Left renal pelvis (tissue), 4 donors: ENCODE measurements at places on chromosomes 16 and 17.

GRCh38 chr16:77993111-77993985 lies 29.0 kb upstream of the CLEC3A start:
- DNase-seq = no peak

- DNase-seq = no peak
Observed at GRCh38 chr17:64017381-64017980, 3.0 kb downstream of the ICAM2 start.

- DNase-seq = no peak
Observed at GRCh38 chr16:75109732-75110243, 6.8 kb downstream of the LDHD start.

- no peak for DNase-seq
Observed at GRCh38 chr17:64778240-64779097, 116.4 kb upstream of the SMURF2 start.

DNA sequence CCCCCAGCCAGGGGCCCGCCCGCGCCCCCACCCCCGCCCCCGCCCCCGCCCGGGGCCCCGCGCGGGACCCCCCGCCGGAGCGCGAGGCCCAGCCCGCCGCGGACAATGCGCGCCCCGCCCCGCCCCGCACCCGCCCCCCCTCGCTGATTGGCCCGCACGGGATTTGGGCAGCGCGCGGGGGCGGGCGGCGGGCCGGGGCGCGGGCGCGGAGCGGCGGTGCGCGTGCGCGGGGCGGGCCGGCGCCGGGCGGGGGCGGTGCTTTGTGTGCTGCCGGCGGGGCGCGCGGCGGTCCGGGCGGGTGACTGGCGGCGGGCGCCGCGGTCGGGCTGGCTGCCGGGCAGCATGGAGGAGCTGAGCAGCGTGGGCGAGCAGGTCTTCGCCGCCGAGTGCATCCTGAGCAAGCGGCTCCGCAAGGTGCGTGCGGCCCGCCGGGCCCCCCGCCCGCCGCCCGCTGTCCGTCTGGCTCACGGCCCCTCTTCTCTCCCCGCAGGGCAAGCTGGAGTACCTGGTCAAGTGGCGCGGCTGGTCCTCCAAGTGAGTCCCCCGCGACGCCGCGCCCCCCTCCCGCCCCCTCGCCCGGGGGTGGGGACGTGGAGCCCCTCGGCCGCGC lies at the start of gene CBX2:
CBX2 (plus strand) TSS at position 255 of the 610 bp plus-strand sequence; CDS start at position 343, 88 bp downstream.
- no peak for DNase-seq

GRCh38 chr17:17120701-17121100 lies 78.4 kb downstream of the MPRIP start:
- peak; percentile 53 for DNase-seq

DNA sequence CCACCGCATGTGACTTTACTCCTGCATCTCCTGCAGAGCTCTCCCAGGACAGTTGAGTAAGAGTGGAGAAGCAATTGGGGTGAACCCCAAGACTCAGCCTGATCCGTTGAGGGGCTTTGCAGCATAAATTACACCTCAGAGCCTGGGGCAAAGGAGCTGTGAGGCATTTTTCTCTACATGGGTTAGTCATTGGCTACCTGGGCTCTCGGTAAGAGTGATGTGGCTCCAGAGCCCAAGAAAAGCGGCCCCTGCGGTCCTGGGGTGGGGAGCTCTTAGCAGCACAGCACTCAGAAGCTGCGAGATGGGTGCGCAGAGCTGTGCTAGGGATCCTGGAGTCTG lies 40.4 kb upstream of the C16orf78 start:
- no peak for DNase-seq

DNA sequence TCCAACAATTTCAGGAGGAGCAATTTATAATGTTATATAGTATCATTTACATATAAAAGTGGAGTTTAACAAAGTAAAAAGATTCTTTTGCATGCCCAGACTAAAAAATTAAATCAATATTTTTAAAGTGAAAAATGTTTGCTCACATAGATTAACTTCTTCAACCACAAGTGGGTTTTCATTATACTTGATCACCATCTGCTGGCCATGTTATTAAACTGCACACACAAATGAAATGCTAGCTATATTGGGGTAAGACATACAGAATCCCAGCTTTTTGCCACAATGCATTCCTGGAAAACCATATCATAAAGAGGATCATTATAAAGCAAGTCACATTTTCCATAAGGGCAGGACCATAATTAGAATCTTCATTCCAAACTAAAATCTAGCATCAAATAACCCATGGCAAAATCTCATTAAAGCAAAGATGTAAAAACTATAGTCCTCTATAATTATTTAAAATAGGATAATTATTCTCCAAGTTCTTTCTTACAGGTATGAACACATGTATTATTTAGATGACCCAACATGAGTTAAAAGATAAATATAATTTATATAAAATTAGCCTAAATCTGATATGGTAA lies 26.3 kb downstream of the CEP112 start:
- peak; percentile 5 for DNase-seq

- no peak for DNase-seq
Observed at GRCh38 chr17:80461528-80462160, 14.8 kb downstream of the NPTX1 start.

GRCh38 chr17:80745183-80745582 lies 200.5 kb downstream of the RPTOR start:
- DNase-seq = no peak

GRCh38 chr16:24863582-24864437 lies 18.0 kb downstream of the SLC5A11 start:
- no peak for DNase-seq

- DNase-seq = no peak
Observed at GRCh38 chr16:57316390-57317017, 32.0 kb upstream of the PLLP start.

DNA sequence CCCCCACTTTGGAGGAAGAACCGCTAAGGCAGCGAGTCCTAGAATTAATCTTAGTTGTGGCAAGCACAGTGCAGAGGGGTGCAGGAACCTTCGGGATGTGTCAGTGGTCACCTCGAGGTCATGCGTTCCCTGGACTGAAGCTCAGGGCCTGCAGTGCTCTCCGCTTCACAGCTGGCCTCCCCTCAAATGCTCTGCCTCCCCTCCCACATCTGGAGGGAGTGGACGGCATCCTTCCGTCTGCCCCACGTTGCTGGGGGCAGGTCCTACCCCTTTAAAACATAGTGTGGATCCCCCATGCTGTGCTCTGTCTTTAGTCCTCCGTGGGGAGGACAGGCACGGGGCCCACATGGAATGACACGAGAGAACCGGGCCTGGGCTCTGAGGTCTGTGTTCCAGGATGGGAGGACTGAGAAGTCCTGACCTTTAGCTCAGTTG lies 99.5 kb upstream of the CDC42EP4 start:
- DNase-seq = no peak

DNA sequence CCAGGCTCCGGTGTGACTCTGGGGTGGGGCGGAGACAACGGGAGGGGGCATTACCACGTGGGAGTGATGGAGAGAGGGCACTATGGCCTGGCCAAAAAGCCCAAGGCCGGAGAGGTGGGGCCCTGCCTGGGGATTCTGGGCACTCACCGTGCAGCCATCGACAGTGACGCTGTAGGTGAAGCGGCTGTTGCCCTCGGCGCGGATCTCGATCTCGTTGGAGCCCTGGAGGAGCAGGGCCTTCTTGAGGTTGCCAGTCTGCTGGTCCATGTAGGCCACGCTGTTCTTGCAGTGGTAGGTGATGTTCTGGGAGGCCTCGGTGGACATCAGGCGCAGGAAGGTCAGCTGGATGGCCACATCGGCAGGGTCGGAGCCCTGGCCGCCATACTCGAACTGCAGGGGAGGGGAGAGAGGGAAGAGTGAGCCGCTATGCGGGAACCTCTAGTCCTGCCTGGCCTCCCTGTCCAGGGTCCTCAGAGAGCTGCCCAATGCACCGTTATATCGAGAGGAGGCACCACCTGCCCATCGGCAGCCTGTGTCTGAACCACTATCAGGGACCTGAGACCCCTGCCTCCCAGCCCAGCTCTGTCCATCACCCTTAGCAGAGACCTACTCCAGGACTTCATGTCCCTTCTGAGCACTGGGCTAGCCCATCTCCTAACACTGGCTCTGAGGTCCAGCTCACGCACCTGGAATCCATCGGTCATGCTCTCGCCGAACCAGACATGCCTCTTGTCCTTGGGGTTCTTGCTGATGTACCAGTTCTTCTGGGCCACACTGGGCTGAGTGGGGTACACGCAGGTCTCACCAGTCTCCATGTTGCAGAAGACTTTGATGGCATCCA lies 15.6 kb downstream of the COL1A1 start:
- no peak for DNase-seq

DNA sequence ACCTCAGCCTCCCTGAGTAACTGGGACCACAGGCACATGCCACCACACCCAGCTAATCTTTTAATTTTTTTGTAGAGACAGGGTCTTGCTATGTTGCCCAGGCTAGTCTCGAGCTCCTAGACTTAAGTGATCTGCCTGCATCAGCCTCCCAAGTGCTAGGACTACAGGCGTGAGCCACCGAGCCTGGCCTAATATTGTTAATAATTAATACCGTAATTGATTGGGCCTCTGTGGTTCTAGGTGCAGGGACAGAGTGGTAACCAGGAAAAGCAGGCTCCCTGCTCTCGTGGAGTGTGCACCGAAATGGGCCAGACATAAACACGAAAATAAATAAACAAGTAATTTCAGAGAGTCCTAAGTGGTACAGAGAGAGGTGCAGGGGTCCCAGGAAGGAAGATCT lies 241.0 kb downstream of the GSG1L start:
- DNase-seq = no peak

DNA sequence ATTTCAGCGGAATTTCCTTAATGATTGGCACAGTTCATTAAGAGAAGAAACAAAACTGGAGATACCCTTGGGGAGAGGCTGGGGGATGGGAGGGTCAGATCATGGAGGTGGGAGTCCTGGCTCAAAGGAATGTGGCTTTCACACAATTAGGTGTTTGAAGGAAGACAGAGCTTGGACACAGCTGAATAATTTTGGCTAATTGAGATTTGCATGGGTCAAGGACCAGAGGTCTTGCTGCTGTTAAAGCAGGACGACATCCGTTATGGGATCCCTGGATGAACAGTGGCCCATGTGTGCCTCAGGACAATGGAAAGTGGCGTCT lies 160.3 kb downstream of the HS3ST3B1 start:
- no peak for DNase-seq

- DNase-seq = no peak
Observed at GRCh38 chr17:56222255-56222654, 69.0 kb downstream of the ANKFN1 start.

DNA sequence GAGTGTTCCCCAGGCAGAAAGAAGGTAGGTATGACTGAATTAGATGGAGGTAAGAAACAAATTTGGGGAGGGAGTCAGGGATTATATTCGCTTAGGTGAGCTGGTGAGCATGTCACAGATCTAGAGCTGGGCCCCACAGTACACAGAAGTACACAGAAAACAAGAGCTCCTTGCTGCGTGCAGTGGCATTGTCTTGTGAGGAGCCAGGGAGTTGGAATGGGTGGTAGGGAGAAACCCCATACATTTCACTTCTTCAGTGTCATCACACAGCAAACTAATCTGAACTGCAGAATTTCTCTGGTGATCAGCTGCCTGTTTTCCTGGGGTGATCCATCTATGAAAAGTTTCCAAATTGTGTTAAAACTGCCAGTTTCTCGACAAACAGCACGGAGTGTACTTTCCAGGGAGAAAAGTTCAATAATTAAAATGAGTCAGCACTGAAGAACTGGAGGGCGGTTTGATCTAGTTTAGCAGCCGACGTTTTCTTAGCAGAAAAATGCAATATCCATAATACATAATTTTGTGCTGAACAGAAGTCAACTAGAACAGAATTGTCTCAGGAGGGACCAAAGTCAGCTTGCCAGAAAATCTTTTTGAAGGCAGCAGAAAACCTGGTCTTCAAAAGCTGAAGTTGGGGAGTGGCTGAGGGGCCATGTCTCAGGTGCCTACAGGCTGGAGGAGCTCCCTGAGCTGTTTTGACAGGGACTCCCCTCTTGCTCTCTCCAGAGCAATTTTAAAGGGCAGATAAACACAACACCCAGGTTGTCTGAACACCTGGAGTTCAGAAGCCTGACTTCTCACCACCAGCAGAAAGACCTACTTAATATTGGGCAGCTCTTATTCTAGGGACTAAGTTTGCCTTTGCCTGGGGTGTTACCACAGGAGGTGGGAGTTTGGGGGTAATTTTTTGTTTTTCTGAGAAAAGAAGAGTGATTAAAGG lies 448.6 kb downstream of the CA10 start:
- DNase-seq = no peak

DNA sequence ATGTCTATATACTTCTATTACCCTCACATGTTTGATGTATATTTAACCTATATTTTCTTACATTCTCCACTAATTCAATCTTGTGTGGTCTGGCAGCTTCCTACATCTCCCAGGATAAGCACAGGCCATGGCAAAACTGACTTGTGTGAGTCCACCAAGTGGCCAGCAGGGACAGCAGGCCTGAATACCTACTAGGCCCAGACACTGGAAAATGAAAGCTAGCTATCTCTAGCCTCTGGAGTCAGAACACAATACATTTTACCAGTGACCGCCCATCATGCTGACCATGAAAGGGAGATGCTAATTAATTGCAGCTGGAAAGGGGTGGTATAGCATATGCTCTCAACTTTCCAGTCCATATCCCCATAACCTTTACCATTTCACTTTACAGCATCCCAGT lies 132.3 kb downstream of the PCTP start:
- no peak for DNase-seq

DNA sequence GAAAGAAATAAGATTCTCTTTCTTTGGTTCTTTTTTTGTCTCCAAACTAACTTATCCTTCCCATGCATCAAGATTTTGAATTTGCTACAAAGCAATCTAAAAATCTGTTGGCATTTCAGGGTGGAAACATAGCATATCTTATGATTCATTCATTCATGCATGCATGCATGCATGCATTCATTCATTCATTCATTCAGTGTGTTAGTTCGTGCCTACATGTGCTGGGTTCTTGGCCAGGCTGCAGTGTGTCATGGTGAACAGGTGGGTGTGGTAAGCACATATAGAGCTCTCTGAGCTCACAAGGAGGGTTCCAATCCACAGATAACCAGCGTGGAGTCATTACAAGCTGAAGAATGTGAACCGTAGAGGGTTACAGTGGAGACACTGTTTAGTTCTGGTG lies 410.4 kb downstream of the CPPED1 start:
- no peak for DNase-seq

DNA sequence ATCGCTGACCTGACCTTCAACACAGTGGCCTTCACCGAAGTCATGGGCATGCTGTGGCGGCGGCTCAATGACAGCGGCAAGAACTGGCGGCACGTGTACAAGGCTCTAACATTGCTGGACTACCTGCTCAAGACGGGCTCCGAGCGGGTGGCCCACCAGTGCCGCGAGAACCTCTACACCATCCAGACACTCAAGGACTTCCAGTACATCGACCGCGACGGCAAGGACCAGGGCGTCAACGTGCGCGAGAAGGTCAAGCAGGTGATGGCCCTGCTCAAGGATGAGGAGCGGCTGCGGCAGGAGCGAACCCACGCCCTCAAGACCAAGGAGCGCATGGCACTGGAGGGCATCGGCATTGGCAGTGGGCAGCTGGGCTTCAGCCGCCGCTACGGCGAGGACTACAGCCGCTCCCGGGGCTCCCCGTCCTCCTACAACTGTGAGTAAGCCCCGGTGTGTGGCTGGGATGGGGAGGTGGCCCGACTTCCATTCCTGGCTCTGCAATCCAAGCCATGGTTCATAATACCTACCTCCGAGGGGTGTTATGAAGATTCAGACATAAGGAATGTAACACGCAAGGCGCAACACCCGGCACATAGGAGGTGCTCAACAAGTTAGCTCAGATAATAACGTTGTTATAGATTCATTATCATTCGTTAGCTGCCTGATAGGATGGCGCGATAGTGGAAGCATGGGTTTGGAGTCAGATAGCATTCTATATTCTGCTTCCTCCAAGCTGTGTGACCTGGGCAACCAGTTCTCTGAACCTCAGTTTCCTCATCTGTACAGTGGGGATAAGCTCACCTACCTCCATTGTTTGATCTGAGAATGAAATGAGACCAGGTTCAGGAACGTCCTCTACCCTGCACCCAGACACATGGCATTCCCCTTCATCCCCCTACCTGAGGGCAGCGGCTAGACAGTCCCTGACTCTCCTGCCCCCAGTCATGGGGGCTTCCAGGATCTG lies 4.4 kb downstream of the EPN3 start:
- no peak for DNase-seq
